ENCODE measurements at places on chromosomes 7 and 10.
A peak's percentile ranks its signal among the peaks of the same experiment; 100 is the strongest.

GRCh38 chr10:33064706-33065105 is 106.7 kb upstream of the ITGB1 start:
- no peak for DNase-seq

GRCh38 chr10:96670786-96671185 is 49.5 kb downstream of the PIK3AP1 start:
- DNase-seq: peak; percentile 35

DNA sequence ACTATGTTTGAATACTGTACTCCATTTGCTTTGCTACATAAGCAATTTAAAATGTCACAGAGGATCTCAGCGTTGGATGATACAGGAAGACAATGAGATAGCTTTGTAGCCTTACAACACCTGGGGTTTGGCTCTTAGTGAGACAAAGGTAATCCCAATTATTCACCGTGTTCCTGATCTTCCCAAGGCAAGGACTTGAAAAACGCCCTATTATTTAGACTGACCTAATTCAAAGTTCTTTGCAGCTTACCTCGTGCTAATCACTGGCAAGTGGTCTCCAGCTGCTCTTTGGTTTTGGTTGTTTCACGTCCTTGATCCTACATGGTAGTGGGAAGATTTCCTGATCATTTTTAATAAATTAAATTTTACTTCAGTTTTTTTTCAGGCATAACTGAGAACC is 23.0 kb upstream of the C7orf33 start:
- DNase-seq: no peak

- no peak for DNase-seq
Observed at GRCh38 chr7:106520962-106521514, 139.9 kb downstream of the CCDC71L start.

DNA sequence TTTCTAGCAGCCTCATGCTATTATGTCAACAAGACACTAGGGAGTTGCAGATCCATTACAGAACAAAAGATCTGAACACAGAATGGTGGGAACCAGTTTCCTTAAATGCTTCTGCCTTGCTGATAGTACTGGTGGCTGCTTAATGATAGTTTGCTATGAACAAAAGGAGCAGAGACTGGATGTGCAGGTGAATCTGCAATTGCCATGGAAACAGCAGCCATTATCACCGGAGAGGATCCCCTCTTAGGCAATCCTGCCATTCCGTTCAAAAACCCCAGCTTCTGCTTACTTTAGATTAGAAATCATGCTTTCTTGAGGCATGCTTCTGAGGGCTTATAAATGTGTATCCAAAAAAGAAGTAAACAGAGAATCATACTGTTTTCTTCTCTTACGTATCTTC is 80.0 kb upstream of the PRKAR2B start:
- DNase-seq: peak; percentile 6

DNA sequence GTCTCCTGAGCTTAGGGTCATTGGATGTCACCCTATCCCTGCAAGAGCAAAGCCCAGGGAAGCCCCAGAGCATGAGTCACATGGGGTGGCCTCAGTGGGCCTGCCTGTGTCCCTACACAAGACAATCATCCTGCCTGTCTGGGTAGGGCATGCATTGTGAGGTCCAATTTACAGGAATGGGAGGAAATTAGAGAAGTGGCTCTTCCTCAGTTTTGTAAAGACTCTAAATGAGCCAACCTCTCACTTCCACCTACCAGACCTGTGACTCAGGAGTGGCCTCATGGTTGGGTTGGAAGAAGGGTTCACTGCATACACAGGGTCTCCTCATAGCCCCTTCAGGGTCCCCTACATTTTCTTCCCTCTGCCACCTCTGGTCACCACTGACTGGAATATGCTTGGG is 43.6 kb upstream of the SMNDC1 start:
- no peak for DNase-seq

DNA sequence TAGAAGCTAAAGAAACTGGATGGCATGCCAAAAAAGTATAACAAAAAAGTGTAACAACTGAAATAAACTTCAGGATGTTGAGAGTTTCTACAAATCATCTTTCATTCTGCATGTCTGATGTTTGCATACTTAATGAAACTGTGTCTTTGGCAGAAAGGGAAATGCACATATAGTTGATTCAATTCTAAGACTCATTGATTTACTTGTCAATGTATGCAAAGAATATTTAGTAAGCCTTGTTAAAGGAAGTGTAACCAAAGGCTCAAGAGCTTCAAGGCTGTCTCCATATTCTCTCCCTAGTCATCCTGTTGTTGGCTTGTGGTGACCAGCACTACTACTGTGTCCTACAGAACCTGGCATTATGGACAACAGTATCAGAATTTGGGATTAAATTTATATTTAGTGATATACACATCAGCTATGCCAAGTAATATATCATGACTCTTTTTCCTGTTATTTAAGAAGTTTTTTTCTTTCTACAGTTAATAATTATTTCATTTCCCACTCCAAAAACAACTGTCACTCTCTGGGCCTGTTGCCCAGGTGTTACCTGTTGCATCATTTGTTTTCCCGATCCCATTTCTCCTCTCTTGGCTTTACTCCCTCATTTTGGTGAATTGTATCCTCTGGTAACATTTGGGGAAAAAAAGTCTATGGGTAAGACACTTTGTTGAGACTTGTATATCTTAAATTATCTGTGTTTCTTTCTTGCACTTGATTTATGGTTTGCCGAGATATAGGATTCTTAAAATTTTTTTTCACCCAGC is 226.6 kb upstream of the BMPER start:
- no peak for DNase-seq

All from NCI-H1105 (cell line).